Posterior cingulate gyrus (tissue), 11 donors: ENCODE measurements at places on chromosomes 6 and 20.

DNA sequence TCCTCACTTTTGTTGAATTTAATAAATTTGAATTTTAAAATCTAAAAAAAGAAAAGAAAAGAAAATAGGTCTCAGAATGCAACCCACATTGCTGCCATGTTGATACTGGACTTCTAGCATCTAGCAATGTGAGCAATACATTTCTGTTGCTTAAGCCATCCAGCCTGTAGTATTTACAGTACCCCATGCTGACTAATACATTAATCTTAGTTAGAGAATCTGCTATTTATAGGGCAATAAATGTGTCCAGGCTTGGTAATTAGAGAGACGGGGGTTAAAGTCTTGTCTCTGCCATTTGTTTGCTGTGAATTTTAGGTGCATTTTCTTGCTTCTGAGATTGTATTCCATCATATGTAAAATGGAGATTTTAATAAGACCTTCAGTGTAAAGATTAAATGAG lies 471.3 kb downstream of the DHX35 start:
- DNase-seq, result no peak

DNA sequence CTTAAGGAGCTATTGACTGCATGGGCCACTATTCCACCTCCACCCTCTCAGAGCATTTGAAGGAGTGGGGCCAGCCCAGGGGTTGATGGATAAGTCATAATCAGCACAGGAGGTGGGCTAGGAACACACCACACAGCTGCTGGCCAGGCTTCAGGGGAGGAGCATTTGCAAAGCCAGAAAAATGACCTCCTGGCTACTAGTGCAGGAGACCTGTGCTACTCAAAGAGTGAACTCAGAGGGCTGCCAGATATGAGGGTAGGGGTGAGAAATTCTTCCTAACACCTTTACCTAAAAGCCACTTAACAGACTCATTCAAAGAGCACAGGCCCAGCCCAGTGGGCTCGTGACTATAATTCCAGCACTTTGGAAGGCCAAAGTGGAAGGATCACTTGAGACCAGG lies 210.8 kb downstream of the TBXT start:
- no peak for DNase-seq

DNA sequence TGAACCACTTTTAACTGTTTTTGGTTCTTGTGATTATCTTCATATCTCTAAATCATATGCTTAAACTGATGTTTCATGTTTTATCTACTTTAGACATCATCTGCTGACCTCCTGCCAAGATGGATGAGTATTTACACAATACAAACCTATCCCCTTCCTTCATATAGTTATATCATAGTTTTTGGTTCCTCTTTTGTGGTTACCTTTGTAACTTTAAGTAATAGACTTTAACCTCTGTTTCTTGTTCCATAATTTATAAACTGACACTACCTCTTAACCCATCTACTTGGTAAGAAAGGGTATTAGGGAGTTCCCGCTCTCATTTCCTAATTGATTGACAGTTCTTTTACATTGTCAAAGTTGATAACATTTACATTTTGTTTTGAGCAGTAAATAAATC lies 11.9 kb downstream of the PCMT1 start:
- no peak for DNase-seq

GRCh38 chr6:129141499-129141898 lies 258.6 kb downstream of the LAMA2 start:
- no peak for DNase-seq

DNA sequence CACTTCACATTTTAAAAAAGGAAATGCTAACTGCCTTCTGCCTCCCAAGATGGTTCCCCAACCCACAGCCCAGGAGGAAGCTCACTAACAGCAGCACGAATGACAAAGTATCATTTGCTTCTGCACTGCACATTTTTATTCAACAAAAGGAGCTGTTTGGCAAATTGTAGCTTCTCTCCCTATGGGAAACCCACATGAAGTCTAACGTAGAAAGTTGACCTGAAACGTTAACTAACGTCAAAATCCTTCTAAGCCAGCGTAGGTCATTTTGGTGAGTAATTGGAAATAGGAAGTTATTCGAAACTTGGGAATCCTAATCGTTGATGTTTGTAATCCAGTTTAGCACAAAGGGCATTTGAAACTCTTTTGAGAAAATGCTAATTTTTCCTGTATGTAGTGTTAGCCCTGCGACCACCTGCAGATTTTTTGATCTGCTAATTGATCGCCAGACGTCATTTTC lies 2.9 kb downstream of the SALL4 start:
- DNase-seq, result no peak

DNA sequence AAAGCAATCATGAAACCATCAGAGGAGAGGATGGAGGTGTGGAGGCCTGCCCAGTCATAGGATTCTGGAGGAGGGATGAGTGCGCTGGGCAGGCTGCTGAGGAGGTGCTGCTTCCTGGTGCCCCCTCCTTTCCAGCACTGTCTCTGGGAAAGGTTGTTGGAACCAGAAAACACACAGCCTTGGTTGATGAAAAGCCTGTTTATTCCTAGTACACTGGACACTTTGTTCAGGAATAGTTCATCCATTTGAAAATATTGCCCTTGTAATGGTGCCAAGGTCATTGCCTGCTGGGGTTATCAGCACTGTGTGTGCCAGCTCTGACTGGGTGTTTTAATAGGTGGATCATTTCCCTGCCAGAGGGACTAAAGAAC lies 83.7 kb upstream of the ARMC2 start:
- no peak for DNase-seq

DNA sequence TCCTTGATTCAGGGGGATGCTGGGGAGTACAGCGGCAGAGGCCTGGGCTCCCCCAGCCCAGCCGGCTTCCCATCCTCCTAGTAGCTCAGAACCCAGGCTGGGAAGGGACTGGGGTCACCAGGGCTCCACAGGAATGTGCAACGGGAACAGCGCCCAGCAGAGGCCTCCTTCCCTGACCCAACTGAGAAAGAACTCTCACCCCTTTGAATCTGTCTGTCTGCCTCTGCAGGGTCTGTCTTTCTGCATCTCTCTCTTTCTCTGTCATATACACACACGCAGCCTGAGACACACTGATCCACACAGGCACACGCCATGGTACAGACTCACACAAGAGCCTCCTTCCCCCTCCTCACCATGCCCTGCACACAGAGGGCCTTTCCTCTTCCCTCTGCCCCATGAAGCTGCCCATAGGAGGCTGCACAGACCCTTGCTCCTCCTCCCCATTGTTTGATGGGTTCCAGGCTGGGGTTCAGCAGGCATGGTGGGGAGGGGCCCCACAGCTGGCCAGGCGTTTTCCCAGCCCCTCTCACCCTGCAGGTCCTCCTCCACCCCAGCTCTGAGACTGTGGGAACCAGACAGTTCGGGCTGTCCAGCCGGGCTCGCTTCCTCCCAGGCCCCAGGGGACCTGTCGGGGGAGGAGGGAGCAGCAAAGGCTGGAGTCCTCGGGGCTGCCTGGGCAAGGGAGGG lies 2.8 kb downstream of the FOXS1 start:
- DNase-seq, result no peak

DNA sequence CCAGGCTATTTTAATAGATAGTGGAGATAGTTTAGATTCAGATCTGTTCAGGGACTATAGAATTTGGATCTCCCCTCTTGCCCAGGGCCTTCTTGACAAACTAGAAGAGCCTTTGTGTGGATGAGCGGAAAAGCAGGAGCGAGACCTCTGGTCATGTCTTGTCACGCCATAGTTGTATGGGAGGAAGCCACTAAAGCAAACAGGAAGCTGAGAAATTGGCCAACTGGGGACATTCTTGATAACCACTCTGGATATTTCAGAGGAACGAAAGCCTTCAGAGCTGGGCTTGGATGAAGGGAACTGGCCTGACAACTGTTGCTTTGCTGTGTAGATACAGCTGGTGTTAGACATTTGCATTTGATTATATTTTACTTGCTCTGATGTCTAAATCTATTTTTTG lies 54.1 kb upstream of the EXOC2 start:
- no peak for DNase-seq

DNA sequence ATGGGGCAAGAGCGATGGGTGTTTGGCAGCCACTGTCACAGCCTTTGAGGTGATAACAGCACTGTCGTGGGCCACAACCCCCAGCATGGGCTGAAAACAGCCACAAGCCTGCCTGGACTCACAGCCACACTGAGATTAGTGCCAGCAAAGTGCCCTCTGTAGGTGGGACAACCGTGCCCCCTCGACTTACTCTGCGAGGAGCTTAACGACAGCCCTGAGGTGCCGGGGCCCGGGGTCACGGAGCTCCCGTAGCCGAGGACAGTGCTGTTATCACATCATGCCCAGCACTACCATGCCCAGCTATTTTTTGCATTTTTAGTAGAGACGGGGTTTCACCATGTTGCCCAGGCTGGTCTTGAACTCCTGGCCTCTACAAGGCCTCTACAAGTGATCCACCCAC lies 36.6 kb downstream of the SUMO4 start:
- DNase-seq, result no peak

DNA sequence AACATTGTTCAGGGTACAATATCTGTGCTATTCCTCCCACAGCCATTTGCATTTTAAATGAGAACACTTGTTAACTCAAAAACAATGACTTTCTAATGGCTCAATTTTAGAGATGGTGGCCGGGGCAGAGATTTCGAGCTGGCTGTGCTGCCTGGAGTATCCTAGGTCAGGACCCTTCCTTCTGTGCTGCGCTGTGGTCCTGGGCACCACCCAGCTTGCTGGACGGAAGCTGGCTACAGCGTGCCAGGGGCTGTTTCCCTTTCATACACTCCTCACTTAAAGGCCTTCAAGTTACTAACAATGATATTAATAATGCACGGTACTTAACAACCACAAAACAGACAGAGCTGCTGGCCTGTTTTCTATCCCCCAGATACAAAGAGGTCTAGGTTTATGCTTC lies 194.4 kb upstream of the CST7 start:
- no peak for DNase-seq

- DNase-seq, result no peak
Observed at GRCh38 chr20:10861090-10861489, 187.3 kb upstream of the JAG1 start.

DNA sequence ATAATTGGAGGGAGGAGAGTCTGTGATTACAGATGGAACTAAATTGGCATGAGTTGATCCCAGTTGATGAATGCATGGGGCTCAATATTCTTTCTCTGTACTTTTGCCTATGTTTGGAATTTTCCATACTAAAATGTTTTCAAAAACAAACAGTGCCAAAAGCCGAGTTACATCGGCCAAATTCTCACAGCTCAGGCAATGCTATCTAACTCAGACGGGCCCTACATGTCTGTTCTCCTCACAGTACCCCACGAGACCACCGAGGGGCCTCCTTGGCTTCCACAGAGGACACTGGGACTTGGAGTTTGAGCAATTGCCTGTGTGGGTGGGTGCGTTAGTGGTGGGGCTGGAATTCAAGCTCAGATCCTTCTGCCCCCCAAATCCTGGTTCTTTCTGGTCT lies 413.2 kb downstream of the CDH26 start:
- no peak for DNase-seq

- DNase-seq, result peak; percentile 71
Observed at GRCh38 chr6:170223718-170224693, 66.9 kb downstream of the DLL1 start.

GRCh38 chr20:18004384-18005031 lies 35.7 kb downstream of the MGME1 start:
- DNase-seq, result no peak

DNA sequence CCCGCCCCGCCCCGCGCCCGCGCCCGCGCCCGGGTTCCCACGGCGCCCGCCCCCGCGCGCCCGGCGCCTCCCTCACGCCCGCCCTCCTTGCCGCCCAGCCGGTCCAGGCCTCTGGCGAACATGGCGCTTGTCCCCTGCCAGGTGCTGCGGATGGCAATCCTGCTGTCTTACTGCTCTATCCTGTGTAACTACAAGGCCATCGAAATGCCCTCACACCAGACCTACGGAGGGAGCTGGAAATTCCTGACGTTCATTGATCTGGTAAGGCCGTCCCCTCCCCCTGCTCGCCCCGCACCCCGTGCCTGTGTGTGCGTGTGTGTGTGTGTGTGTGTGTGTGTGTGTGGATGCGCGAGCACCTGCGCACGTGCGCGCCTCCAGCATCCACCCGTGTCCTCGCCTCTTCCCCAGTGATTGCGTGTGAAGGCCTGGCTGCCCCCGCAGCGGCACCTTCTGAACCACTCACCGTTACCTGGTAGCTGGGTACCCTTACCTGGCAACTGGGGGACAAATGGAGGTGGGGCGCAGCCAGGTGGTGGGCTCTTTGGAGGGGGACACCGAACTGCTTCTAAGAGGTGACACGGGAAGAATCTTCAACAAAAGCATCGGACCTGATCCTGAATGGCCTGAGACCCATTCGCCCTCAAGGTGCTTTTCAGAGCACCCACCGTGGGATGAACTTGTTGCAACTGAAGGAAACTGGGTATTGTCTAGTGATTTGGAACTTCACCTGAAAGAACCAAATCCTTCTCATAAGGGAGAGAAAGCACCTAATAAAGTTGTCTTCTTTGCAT lies at the start of gene AIG1:
TSS of gene AIG1 (plus strand) at position 84 of the 791 bp plus-strand sequence. CDS start at position 121, 37 bp downstream.
- DNase-seq, result no peak

DNA sequence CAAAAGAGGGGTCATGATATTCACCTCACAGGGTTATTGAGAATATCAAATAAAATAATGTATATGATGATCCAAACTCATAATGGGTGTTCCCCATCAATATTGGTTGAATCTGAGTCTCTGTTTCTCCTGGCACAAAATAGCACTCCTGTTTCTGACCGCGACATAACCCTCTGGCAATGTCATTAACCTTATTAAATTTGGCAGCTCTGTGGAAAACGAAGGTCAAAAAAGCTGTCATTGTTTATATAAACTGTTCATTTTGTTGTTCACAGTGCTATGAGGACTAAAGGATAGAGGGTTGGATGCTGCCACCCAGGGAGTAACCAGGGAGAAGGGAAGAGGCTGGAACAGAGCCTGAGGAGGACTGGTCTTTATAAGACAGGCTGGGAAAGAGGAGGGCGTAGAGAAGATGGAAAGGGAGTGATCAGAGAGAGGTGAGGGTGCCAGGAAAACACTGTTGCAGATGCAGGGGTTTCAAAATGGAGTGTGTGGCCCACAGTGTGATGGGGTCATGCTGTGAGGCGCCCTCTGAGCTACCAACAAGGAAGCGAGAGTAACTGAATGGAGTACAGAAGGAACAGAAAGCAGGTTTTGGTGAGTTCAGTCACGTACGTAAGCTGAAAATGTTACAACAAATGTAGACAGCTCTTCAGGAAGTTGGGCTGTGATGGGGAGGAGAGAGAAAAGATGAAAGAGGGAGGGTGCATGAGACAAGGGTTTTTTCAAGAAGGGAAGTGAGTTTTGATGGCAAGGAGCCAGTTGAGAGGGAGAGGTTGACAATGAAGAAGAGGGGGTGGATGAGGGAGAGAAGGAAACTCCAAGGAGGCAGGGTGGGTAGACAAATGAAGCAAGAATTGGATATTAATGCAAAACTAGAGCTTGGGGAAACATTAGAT lies 251.6 kb upstream of the TAB2 start:
- no peak for DNase-seq

DNA sequence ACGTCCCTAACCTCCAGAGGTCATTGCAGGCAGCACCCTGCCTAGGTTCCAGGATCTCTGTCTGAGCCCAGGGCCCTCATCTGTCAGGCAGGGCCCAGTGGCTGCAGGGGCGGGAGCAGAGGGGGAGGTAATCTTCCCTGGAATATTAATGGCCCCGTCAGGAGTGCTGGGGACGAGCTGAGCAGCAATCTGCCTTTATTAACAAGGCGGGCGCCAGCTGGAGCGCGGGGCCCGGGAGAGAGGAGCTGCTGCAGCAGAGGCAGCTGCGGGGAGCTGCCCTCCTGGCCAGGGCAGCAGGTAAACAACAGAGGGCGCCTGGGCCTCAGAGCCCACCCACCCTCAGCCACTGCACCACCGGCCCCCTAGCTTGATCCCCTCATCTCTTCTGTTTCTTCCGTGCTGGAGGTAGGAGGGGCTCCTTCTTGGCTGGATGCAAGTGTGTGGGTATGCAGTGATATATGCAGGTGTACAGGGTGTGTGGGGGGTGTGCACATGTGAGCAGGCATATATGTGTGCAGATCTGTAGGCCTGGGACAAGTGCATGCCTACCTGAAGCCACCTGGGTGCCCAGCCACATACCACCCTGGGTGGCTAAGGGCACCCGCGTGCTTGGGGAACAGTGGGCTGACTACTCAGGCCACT lies 131.8 kb upstream of the MLN start:
- DNase-seq, result no peak
